ENCODE measurements at places on chromosomes 5 and 9.
A peak's percentile ranks its signal among the peaks of the same experiment; 100 is the strongest.

DNA sequence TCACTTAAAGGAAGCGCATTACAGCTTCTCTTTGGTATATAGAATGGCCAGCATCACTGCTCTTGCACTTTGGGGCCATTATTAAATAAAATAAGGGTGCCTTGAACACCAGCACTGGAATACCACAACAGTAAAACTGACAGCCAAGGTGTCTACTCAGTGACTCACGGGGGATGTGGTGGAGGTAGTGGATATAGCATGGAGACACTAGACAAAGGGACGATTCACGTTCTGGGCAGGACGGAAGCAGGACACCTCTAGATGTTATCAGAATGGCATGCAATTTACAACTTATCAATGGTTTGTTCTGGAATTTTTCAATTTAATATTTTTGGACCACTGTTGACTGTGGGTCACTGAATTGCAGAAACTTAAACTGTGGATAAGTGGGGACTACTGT is 32.9 kb upstream of the PDE8B start:
- DNase-seq: no peak

DNA sequence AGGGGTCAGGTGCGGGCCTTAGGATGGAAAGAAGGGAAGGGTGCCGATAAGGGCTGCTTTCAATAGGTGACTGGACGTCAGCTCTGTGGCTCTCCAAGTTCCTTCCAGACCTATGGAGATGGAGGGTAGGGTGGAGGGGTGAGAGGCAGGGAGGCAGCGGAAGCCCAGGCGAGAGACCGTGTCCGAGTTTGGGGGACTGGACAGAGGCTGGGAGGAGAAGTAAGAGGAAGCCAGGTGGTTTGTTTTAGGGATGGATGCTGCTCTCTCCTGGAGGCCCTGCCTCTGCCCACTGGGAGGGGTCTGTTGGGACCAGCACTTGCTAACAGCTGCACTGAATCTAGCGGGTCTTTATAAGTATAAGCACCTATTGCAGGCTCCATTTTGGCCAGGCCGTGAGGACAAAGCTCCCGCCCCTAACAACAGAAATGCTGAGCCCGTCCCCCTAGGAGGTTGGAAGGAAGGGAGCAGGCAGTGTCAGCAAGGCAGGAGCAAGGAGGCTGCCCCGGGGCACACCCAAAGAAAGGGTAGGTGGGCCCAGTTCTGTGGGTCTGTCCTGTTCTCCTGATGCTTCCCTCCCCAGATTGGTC is 167.5 kb downstream of the DAB2IP start:
- no peak for DNase-seq

DNA sequence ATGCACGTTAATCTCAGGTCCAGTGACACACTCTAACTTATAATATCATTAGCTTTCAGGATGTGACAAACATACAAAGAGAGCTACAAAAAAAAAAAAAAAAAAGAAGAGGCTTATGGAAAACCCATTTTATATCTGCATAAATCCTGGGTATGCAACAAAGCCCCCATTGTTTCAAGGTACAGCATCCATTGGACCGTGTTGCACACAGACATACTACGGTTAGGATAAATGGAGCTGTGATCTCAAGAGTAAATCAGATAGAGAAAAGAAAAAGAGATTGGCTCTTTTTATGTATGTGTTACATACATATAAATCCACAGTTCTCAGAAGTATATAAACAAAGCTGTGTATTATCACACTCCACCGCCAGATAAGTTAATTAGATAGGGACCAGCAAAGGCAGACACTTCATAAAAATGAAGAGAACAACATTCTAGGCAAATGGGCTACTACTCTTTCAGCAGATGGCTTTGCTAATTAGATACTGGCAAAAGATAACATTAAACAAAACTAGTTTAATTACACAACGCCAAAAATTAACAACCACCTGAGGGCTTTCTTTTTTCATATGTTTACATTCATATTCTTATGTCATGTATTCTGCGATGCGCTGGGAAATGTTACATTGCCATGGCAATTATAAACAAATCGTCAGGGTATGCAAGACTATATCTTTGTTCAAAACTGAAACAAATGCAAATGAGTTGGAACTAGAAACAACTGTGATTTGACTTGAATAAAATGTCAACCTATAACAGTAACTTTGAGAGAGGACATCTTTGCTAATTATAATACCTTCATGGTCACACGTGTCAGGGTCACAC is 304.2 kb downstream of the SEMA5A start:
- no peak for DNase-seq

DNA sequence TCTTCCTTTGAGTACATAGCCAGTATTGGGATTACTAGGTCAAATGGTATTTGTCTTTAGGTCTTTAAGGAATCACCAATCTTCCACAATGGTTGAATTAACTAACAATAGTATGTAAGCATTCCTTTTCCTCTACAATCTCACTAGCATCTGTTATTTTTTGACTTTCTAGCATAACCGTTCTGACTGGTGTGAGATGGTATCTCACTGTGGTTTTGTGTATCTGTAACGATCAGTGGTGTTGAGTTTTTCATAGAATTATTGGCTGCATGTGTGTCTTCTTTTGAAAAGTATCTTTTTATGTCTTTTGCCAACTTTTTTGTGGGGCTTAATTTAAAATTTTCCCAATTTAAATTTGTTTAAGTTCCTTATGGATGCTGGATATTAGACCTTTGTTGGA is 81.5 kb upstream of the ASTN2 start:
- no peak for DNase-seq

GRCh38 chr5:157494178-157494832 is 34.3 kb downstream of the NIPAL4 start:
- no peak for DNase-seq

GRCh38 chr9:70081120-70081495 is 37.5 kb downstream of the MAMDC2 start:
- no peak for DNase-seq

DNA sequence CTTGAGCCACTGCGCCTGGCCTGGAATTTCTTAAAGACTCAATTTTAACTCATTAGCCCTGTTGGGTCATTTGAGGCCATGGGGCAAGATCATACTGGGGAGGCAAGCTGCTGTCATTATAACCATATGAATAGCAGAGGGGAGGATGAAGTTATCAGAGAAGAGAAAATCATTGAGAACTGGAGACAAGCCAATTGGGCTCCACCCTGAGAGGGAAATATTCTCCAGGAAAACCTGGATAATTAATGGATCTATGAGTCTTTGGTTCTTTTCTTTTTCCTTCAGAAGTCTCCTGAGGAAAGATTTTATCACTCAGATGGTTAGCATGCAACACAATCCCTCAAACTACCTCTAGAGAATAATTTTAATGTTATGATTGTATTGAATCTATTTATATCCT is 569.6 kb upstream of the TUSC1 start:
- no peak for DNase-seq

GRCh38 chr9:77442436-77442835 is 205.7 kb downstream of the GNA14 start:
- DNase-seq: no peak

DNA sequence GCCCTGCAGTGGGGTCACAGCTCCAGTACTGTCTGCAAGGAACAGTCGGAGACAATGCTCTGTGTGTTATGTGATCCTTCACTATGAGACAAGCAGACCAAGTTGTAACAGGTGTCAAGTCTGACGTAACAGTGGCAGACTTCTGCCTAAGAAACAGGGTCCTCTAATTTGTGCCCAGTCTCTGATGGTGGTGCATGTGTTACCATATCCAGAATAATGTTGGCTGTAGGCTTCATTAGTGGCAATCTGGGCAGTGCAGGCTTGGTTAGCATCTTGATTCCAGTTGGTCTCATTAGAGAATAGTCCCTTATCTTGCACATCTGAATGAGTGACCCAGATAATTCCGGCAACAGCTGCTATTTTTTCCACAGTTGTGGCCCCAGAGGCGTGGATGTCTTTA is 33.8 kb downstream of the ZNF131 start:
- peak; percentile 18 for DNase-seq

- DNase-seq: no peak
Observed at GRCh38 chr9:106590759-106591505, 272.0 kb upstream of the ZNF462 start.

- DNase-seq: no peak
Observed at GRCh38 chr5:74394528-74394915, 246.0 kb downstream of the ENC1 start.

- DNase-seq: no peak
Observed at GRCh38 chr9:103789686-103790085, 304.4 kb upstream of the SMC2 start.

GRCh38 chr5:10295619-10296326 is 11.9 kb downstream of the CMBL start:
- DNase-seq: no peak

GRCh38 chr9:74935008-74935407 is 17.7 kb downstream of the C9orf40 start:
- no peak for DNase-seq

DNA sequence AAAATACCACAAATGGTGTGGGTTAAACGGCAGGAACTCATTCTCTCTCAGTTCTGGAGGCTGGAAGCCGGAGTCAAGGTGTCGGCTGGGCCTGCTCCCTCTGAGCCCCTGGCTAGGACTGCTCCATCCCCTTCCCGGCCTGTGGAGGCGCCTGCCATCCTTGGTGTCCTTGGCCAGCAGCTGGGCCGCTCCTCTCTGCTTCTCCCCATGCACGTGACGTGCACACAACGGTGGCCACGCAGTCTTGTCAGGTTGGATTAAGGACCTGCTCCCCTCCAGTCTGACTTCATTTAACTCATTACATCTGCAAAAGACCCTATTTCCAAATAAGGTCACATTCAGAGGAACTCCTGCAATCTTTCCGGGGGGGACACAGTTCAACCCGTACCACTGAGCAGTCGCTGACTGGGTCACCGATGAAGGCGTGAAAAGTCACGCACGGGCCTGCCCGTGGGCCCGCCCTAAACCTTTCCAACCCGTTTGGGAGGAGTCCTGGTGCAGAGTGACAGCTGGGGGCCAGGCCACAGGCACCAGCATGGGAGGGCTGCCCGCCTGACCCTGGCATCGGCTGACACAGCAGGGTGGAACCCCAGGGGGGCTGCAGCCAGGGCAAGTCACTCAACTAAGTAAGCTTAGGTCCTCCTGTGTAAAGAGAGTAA is 135.2 kb downstream of the COL23A1 start:
- no peak for DNase-seq

DNA sequence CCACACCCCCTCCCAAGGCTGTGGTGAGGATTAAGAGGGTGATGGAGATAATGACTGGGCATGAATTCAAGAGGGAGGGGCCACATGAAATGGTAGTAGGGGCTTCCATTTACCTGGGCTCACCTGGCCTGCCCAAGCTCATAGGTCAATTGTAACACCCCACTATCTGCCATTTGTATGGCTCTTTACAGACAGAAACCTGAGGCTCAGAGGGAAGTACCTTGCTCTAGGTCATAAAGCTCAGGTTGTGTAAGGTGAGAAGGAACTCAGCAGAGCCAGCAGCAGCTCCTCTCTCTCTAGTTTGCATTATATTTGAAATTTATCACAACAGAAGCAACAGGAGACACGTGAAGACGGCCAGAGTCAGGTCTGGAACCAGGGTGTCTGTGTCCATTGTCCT is 133.4 kb upstream of the ALDH1B1 start:
- no peak for DNase-seq

DNA sequence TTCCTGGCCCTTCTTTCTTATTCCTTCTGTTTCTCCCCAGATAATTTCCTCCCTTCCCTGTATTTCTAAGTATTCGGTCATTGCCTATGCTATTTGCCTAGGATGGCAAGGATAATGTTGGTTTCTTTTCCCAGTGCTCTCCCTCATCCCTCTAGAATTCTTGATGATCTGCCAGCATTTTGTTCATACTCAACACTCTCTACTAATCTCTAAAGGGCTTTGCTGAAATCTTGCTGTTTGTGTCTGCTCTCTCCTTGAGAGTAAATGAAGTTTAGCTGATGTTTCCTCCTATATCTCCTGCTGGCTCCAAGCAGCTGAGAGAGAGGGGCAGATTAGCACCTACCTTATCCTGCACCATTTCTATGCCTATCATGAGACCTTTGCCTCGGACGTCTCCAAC is 38.1 kb downstream of the AGXT2 start:
- DNase-seq: no peak

Data from gastrocnemius medialis (tissue), 4 donors.